ENCODE measurements at places on chromosomes 1 and 21.

- no peak for DNase-seq
Observed at GRCh38 chr1:57393058-57393584, 30.7 kb downstream of the DAB1 start.

DNA sequence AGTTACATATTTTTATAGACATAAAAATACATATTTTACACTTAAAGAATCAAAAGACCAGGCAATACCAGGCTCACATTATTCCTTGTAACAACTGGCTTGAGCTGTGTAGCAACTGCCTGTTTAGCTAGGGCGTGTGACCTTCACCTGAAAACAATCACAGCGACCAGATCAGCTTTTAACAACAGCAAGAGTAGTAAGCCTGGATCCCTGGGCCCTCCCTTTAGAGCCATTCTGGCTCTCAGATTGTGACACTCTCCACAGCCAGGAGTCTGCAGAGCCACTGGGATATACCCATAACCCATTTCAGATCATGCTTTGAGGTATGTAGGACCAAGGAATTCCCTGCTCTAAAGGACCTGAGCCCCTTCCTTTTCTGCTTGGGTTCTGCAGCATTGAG, 29.4 kb upstream of the GNG4 start:
- DNase-seq = no peak

DNA sequence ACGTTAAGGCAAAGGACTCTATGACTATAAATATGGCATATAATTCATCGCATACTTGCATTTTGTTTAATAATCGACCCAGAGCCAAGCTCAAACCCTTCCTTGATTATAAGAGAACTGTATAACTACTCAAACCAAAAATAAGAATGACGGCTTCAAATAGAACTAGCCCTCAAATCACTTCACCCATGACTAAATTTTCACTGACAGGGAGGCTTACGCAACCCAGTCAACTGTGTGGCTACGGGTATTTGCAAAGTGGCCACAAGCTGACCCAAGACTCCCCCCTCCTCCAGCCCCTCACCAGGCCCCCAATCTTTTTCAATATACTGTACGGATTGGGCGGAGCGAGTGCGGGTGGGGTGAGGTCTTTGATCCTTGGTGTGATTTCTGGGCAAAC, 268.3 kb downstream of the ASTN1 start:
- no peak for DNase-seq

DNA sequence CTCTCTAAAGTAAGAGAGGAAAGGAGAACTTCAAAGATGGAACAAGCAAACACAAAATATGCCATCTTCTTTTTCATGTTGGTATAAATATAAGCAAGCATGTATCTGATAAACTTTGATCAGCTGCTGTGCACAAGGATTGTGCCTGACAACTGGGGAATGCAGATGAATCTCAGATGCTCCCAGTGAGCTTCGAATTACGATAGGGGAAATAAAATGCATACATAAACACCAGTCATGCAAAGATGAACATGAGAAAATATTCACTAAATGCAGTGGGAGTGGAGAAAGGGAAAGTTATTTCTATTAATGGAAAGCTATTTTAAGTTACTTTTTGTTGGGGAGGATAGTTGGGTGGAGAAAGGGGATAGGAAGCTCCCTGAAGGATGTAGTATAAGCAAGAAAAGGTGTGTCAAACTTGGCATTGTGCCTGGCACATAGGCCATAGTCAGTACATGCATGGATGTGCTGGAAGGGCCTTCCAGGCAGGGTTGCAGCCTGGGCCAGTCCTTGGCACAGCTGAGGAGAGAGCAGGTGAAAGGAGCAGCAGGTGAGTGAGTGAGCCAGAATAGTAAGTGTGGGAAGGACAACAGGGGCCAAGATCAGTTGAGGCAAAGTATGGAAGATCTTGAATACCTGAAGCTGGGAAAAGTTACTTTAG, 57.8 kb upstream of the PGD start:
- DNase-seq = no peak

- no peak for DNase-seq
Observed at GRCh38 chr21:16376673-16377072, 646.9 kb downstream of the USP25 start.

GRCh38 chr1:211323156-211324063, 3.2 kb upstream of the TRAF5 start:
- peak; percentile 66 for DNase-seq

GRCh38 chr1:89822109-89822962, 1.5 kb downstream of the LRRC8D start:
- DNase-seq = no peak

DNA sequence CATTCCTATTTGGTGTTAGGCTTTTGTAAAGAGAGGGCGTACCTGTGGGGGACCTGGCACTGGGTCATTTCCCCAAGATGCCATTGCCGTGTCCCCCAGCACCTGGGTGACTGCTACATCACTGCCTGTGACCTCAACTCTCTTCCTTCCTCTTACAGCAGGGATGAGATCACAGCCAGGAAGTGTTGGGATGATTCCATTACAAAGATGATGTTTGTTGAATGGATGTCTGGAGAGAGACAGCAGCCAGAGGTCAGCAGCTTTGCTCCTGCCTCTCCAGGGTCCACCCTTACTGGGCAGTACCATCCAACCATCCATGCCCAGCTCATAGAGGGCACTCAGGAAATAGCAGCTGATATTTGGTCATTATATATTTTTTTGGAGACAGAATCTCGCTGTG, 35.1 kb downstream of the TMEM51 start:
- no peak for DNase-seq

DNA sequence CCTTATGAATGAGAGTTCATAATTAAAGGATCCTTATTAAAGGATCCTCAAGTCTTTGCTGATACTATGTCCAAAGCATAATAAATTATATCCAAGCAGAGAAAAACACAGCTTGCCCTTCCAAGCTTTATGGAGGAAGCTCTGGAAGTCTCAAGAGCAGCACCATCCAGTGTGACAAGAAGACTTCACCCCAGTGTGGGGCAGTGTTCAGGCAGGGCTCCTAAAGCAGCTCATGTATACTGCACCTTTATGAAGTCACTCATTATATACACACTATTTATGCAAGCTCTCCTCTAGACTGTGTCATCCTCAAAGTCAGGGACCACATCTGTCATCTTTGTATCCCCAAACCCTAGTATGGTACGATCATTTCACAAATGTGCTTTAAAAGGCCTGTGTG, 11.9 kb upstream of the CCN1 start:
- no peak for DNase-seq

- DNase-seq = no peak
Observed at GRCh38 chr1:245454051-245454450, 299.3 kb downstream of the KIF26B start.

GRCh38 chr1:44467566-44467965, 62.5 kb downstream of the RNF220 start:
- DNase-seq = no peak

- DNase-seq = peak; percentile 53
Observed at GRCh38 chr1:58573705-58574591, 3.1 kb downstream of the TACSTD2 start.

GRCh38 chr21:27206368-27206982, 239.6 kb upstream of the ADAMTS5 start:
- DNase-seq = no peak

DNA sequence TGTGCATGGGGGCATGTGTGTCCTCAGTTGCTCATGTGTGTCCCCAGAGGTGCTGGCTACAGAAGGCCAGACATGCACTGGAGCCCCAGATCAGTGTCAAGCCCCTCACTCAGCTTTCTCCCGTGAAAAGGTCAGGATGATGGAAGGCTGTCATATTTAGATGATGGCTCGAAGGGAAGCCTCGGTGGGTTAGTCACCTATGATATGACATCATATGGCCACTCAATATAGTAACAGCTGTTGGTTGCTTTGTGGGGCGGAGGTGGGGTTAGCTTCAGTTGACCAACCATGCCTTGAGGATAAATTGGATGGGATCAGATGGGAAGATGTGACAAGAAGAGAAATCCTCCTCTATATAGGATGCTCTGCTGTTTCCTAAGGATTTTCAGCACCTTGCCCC, 43.5 kb upstream of the ATF3 start:
- DNase-seq = no peak

- DNase-seq = peak; percentile 67
Observed at GRCh38 chr1:193417945-193418744, 231.7 kb upstream of the B3GALT2 start.

GRCh38 chr1:221981461-221981860, 239.6 kb upstream of the DUSP10 start:
- no peak for DNase-seq

GRCh38 chr1:56542651-56543050, 36.7 kb downstream of the PLPP3 start:
- no peak for DNase-seq

DNA sequence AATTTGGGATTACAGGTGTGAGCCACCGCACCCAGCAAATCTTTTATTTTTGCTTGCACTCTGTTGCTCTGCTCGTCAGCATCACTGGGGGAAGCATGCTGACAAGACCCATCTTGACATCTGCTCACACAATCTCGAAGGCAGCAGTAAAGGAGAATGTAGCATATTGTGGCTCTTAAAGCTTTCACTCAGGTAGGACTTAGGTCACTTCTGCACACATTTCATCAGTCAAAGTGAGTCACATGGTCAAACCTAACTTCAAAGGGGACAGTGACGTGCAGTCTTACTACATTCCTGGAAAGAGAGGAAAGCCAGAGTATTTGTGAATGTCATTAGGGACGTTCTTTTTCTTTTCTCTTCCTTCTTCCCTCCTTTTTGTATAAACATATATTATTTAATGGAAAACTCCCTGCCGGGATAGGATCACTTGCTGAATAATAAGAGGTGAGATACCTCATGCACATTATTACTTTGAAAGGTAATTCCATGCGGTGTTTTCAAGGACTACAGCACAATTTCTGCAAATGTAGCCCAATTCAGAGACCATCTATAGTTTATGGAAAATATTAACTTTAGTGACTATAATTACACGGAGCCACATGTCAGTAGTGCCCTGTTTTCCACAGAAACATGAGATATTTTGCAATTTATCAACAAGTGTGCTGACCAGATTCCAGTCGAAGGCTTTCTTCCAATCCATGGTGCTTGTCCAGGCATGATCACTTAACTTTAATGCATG, 19.3 kb upstream of the ACBD6 start:
- DNase-seq = no peak

- no peak for DNase-seq
Observed at GRCh38 chr1:93453911-93454310, 6.0 kb downstream of the FNBP1L start.

GRCh38 chr1:155034318-155035208, 939 bp downstream of the DCST1 start:
- no peak for DNase-seq

DNA sequence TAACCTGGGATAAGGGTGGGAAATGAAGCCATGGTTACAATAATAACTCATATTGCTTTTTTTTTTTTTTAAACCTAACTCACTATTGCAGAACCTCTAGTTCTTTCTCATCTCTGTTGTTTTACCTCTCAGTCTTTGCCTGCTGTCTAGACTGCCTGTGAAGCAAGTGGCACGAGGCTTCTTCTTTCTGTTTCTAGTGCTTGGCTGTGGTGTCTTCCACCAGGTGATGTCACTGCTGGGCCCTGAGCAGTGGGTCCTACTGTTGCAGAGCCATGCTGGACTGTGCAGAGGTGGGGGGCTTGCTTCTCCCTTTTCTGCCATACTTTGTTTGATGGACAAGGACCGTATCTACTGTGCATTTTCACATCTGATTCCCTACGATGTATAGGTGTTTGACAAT, 51.7 kb downstream of the ZNF326 start:
- DNase-seq = no peak

DNA sequence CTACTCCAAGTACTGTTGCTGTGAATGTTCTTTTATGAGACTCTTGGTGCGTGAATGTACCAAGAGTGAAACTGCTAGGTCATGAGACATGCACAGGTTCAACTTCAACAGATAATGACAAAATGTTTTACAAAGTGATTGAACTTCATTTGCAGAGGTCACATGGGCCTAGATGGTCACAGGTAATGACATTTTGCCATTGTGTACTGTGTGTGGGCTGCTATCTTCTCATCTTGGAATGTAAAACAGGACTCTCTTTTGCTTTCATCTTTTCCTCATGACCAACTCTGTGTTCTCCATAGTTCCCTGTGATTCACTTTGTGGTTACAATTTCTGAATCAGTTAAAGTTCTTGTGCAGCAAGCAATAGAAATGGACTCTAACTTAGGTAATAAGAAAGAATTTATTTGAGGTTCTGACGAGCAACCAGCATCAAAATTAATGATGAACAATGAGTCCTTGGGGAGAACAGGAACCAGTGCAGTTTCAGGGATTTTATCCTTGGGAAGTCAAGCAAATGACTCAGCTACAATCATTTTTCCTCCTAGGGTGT, 16.2 kb upstream of the TSNAX start:
- no peak for DNase-seq

DNA sequence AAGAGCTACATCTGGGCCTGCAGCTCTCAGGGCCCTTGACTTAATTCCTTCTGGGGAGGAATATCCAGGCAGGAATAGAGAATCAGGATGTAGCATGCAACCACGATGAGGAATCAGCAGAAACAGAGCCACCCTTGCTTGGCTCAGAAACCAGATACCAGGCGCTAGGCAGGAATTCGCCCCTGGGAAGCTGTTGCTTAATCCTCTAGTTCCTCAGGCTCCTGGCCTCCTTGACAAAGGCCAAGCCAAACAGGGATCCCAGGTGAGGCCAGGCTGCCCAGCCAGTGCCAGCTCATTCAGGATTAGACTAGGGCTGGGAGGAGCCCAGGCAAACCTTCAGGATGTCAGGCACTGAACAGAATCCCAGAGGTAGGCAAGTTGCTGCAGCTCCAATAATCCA, 48.2 kb upstream of the IRF2BP2 start:
- no peak for DNase-seq

- no peak for DNase-seq
Observed at GRCh38 chr1:15186846-15187151, 33.3 kb downstream of the TMEM51 start.

GRCh38 chr1:208243967-208244916, at the start of gene PLXNA2:
Gene PLXNA2 (minus strand): TSS chr1:208244384. CDS start chr1:208217922, 26,462 bp downstream.
- peak; percentile 77 for DNase-seq

DNA sequence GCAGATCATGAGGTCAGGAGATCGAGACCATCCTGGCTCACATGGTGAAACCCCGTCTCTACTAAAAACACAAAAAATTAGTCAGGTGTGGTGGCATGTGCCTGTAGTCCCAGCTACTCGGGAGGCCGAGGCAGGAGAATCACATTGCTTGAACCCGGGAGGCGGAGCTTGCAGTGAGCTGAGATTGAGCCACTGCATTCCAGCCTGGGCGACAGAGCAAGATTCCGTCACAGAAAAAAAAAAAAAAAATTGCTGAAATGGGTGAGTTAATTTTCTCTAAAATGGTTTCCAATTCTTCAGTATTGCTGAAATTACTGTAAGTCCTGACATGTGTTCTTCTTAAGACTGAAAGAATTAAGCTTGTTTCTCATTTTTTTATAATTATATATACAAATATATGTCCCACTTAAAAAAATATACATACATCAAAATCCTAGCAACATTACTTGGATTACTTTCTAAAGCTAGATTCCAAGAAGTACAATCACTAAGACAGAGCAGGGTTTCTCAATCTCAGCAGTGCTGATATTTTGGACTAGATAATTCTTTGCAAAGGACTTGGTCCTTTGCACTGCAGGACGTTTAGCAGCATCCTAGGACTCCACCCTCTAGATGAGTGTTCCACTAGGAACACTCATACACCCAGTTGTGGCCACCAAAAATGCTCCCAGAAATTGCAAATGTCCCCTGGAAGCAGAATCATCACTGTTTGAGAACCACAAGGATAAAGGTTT, 24.8 kb downstream of the ZNHIT6 start:
- no peak for DNase-seq

GRCh38 chr1:37945743-37946702, 830 bp downstream of the INPP5B start:
- DNase-seq = no peak

- DNase-seq = no peak
Observed at GRCh38 chr21:40337981-40338380, 470.7 kb downstream of the PCP4 start.

All from CD8-positive, alpha-beta T cell (primary cell).